ENCODE measurements at places on chromosomes 7 and 10. TPM values are rescaled to one million over a fixed set of nuclear protein-coding genes. Genes with fewer than 3 reads are reported as not detected.

- DNase-seq = no peak
Observed at GRCh38 chr7:97573065-97573464, 158.8 kb upstream of the TAC1 start.

Gene GPR26
- 1.8 TPM for total RNA-seq

DNA sequence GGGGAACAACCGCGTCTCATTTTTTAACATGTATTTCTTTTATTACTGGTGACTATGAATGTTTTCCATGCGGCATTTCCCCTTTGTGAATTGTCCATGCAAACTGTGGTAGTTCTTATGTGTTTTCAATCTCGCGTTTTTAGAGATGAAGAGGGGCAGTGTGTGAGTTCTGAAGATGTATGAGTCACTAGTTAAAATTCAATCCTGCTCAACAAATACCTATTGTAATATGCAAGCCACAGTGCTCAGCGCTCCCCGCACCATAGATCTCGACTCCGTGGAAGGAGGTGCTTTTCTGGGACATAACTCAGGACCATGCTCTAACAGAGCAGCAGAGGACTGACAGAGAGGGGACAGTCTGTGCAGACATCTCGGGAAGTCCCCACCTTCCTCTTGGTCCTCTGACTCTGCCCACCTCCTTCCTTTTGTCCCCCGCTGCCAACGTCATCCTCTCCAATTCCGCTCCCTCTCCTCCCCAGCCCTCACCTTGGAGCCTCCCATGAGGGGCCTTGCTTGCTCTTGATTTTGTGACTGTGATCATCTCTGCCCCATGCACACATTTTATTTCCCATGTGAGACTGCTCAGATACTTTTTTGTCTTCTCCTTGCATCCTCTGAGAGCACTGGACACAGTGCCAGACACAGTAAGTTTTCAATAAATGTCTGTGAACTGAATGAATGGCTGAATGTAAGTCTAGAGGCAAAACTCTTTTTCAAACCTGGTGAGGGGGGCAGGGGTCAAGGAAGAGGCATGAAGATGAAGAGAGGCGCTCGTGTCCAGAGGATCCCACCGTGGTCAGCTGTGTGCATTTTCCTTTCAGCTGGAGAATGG lies 42.7 kb upstream of the PLEKHA1 start:
- peak; percentile 31 for DNase-seq

- DNase-seq = no peak
Observed at GRCh38 chr7:47968847-47969774, 10.3 kb downstream of the HUS1 start.
